ENCODE measurements at places on chromosomes 7 and 10.

DNA sequence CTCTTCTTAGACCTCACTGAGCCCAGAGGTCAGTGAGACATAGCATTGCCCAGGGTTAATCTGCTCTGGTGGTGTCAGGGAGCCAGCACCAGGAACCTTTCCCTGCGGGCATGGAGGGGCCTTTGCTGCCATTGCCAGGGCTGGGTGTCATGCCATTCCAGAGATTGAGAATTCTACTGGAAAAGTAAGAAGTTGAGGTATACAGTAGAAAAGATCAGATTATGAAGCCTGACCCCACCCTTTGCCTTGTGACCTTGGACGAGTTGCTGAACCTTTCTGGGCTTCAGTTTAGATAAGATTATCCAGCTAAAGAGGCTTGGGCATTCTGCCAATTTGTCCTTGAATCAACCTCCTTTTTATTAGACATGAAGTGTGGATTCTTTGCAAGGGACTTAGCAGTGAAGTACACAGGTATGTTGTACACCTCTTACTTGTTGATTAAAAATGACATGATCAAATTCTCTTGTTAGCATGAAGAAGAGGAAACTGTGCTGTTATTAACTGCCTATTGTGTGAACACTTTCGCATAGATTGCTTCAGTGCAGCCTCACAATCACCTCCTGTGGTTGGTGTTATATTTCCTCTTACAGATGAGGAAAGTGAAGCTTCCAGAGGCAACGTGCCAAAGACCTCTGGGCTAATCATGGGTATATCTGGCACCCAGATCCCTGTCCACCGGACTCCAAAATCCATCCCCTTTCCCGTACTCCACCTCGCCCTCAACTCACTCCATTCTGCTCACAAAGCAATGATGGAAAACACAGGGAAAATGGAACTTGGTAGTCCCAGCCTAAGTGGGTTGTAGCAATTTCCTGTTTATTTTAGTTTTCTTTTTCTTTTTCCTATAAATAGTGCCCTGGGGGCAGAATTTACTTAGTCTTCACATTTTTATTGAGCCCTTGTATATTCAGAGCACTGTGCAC, 151.3 kb downstream of the CAMK1D start:
- no peak for DNase-seq

GRCh38 chr10:6230315-6230714, 27.6 kb downstream of the PFKFB3 start:
- DNase-seq = no peak

- DNase-seq = no peak
These were observed 160.6 kb downstream of the FGFR2 start for GRCh38 chr10:121437596-121437995.

GRCh38 chr7:80533287-80533686, 21.4 kb upstream of the GNAT3 start:
- no peak for DNase-seq

DNA sequence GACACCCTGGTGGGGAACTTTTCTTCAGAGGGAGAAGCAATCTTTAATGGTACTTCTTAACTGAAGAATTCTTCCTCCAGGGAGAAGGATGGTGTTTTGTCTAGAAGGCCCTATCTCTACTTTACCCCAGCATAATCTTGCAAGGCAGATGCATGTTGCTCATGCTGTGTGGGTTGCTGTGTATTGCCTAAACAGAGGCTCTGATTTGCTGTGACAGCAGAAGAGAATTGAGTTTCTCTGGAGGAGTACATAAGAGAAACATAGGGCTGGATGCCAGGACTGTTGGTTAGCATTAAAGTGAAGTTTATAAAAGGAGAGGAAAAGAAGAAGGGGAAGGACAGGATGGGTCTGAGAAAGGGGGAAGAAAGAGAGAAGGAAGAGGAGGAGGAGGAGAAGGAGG, 248.1 kb upstream of the HPS1 start:
- no peak for DNase-seq

DNA sequence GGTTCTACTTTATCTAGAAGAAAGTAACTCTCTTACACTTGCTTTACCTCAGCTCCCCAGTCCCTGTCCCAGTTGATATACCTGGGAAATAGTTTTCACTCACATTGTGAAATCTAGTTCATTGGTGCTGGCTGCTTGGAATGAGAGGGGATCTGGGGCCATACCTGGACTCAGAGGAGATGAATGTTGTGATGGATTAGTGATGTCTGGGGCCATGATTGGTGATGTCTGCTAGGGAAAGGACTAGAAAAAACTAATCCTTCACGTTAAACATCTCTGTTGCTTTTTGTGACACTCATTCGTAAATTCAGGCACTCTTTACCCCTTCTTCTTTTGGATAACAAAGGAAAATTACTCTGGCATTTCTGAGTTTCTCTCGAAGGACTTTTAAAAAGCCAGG, 152.4 kb downstream of the RAB11FIP2 start:
- DNase-seq = no peak

Measured in GM10248 (cell line).